ENCODE measurements at places on chromosomes 1 and 21.

GRCh38 chr1:41351262-41352151, 9.7 kb upstream of the FOXO6 start:
- DNase-seq = no peak

DNA sequence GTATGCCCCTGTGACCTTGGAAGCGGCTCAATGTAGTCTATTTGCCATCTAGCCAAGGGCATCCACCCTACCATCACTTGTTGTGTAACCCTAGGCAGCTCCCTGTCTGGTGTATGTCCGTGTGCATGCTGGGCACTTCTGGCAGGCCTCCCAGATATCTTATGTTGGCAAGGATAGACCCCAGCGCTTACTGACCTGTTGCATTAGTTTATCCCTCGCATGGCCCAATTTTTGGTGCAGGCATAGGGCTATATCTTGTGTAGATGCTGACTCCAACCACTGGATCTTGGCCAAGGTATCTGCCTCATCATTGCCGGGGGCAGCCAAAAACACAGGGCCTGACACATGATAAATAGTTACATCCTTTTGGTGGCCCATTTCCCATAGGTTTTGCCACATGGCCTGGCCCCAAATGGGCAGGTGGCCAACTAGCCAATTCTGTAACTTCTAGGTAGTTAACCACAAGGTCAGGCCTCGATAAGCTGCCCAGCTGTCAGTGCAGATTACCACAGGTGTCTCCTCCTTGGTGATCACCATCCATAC, 14.0 kb upstream of the TBX19 start:
- no peak for DNase-seq

- DNase-seq = no peak
Measured at GRCh38 chr1:89295187-89295586, 22.5 kb upstream of the GBP5 start.

GRCh38 chr1:51417496-51418383, 87.4 kb upstream of the TTC39A start:
- no peak for DNase-seq

GRCh38 chr1:116288201-116288598, 84.8 kb upstream of the ATP1A1 start:
- peak; percentile 6 for DNase-seq

DNA sequence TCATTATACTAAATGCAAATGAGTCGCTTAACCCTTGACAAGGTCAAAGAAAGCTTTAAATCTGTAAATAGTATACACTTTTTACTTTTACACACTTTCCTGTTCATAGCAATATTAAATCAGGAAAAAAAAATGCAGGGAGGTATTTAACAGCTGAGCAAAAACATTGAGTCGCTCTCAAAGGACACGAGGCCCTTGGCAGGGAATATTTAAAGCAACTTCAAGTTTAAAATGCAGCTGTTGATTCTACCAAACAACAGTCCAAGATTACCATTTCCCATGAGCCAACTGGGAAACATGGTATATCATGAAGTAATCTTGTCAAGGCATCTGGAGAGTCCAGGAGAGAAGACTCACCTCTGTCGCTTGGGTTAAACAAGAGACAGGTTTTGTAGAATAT, 62.7 kb downstream of the CAPN2 start:
- peak; percentile 6 for DNase-seq

GRCh38 chr1:12620488-12620865, 2.5 kb upstream of the DHRS3 start:
- no peak for DNase-seq

DNA sequence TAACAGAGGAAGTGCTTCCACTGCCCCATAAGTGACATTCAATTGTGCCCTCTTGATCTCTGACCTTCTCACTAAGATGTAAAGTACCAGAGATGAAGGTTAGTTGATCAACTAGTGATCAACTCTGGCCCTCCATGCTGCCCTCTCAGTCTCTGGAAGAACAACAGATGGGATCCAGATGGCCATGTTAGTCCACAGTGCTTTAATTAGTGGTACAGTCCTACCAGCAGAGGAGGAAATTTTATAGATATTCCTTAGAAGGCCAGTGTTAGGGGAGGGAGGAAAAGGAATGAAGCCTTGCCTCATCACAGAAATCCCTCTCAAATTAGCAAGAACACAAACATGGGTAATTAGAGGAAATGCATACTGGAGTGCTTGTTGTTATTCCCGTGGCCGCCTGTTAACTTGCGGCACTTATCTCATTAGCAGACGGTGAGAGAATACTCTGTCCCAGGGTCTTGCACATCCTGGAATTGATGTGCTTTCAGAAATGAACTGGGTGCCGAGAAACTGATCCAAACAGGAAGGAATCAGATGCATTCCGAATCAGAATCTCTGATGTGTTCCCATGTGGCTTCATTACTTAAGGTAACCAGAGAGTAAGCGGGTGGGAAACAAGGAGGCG, 91.1 kb upstream of the RGS4 start:
- DNase-seq = no peak

- DNase-seq = no peak
Measured at GRCh38 chr1:26490155-26490554, 17.9 kb downstream of the HMGN2 start.

DNA sequence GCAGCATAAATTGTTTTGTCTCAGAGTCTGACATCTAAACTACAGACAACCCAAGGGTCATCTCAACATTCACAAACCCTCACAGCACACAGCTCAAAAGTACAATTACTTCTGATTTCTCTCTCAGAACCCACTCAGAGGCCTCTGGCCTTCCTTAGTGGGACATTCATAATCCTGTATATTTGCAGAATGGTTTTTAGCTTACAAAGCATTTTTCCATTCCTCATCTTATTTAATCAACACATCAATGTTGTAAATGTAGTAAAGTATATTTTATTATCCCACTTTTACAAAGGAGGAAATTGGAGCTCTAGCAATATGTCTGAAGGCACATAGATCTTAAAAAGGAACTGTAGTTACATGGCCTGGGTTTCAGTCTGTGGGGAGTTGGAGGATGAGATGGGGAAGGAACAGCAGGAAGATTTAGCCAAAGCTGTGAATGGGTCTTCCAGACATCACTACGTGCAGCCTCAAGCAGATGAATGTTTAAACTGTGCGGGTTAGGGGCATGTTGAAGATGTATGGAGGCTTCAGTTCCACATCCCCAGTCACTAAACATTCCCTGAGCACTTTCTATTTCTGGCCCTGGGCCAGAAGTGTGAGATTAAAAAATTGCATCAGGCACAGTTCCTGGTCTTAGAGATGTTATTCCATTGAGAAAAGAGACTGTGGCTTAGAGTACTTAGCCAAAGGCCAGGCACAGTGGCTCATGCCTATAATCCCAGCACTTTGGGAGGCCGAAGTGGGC, 13.3 kb downstream of the AKNAD1 start:
- no peak for DNase-seq

GRCh38 chr1:32274646-32275340, 17.1 kb upstream of the HDAC1 start:
- no peak for DNase-seq

Measured in colonic mucosa (tissue), 4 donors.